HT1080 (cell line): ENCODE measurements at places on chromosomes 5 and 9. TPM values are rescaled to one million over a fixed set of nuclear protein-coding genes. Genes with fewer than 3 reads are reported as not detected.

DNA sequence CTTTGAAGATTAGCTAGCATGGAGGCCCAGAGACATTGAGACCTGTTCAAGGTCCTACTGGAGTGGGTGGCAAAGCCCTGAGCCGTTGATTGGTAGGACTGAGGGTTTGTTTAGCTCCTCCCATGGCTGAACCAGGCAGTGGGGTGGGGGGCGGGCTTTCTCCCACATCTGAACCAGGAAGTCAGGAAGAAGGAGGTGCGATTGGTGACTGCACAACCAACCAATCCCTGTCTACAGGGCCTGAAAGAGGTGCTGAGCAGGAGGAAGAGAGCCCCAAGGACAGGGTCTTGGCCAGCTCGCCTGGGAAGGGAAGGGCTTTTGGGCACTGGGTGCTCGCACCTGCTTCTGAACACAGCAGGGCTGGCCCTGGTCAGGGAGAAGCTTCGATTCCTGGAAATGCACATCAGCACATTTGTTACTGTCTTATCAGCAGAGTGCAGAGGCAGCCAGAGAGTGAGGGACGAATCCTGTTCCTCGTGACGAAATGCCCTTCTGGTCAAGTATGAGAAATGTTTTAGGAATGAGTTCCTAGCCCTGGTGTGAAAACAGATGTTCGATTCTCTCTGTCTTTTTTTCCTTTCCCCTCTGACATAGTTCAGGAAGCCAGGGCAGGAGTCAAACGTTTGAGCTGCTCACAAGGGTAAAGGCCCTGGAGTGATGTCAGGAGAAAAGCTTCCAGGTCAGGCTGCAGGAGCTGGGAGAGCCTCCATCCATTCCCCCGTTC, 294.8 kb upstream of the KLF4 start:
- peak; percentile 54 for DNase-seq

GRCh38 chr5:169022718-169023117, 278.2 kb downstream of the SLIT3 start:
- no peak for DNase-seq

VCAN gene
- total RNA-seq = 7.5 and 7.8 TPM in 2 replicates

GRCh38 chr9:132982458-132982857, 4.0 kb downstream of the GFI1B start:
- no peak for DNase-seq

GRCh38 chr5:60797482-60798153, 46.5 kb downstream of the ELOVL7 start:
- DNase-seq = no peak

FAM53C gene
- total RNA-seq = 52.9 and 58.0 TPM in 2 replicates

- DNase-seq = peak; percentile 77
Measured at GRCh38 chr9:77449240-77450084, 198.7 kb downstream of the GNA14 start.

MUSK gene
- total RNA-seq = not detected in 2 replicates

DNA sequence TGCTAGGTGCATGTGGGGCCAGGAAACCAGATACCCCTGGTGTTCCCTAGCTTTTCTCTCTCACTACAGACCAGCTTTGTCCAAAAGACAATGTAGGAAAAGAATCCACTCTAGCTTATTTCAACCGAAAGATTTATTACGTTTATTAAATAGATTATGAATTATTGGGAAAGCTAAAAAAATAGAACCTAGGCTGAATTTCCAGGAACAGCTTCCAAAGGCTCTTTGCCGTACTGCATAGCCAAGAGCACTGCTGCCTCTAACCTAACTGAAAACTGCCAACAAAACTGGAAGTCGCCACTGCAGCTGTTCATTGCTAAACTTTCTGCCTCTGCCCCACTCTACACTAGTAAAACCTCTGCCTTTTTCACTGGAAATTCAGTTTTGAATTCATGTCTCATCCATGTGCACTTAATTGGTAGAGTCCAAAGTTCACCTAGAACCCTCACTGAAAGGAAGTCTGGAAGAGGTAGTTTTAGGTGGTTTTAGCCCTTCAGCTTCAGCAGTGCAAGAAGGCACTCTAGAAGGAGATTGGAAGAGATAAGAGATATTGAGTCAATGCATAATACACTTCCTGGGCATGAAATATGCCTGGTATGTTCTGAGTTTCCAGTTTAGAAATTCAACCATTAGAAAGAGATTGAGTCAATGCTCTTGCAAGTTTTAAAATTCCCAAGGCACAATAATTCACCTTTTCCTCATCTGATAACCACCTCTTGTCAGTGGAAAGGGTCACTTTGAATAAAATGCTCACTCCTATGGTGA, 927.9 kb downstream of the MAT2B start:
- DNase-seq = no peak

HABP4 gene
- 4.3 and 4.6 TPM in 2 replicates for total RNA-seq

GRCh38 chr5:124885490-124885889, 139.1 kb upstream of the ZNF608 start:
- DNase-seq = no peak

PCSK5 gene
- 2.1 and 2.3 TPM in 2 replicates for total RNA-seq

CKMT2 gene
- total RNA-seq = not detected in 2 replicates

PHF24 gene
- total RNA-seq = not detected in 2 replicates

- DNase-seq = no peak
Measured at GRCh38 chr9:138043411-138044345, 166.1 kb downstream of the CACNA1B start.

DNA sequence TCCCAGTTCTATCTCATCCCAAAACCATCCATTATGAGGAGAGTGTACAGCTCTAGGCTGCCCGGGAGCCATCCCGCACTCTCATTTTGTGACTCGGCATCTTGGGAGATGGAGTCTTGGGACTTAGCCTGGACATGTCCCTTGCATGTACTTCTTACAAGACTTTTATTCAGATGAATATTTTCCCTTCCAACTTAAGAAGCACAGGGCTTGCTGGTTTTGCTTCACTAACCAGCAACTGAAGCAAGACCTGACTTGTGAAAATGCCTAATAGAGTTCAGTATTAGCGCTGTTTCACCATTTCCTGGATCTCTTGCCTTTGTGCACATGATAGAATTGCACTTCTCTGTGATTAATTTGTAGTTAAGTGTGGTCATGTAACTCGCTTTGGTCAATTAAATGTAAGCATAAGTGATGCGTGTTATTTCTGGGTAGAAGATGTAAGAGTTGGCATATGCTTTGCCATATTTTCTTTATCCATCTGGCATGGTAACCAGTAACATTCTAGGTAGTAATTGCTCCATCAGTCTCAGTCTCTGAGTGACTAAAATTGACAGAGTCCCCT, 55.8 kb downstream of the PDCD1LG2 start:
- no peak for DNase-seq

NR5A1 gene
- not detected in 2 replicates for total RNA-seq

ACTBL2 gene
- 0.47 and 0.80 TPM in 2 replicates for total RNA-seq
